ENCODE measurements at places on chromosomes 5 and 9.

GRCh38 chr5:55411876-55412275 is 104.1 kb downstream of the MTREX start:
- DNase-seq: no peak

DNA sequence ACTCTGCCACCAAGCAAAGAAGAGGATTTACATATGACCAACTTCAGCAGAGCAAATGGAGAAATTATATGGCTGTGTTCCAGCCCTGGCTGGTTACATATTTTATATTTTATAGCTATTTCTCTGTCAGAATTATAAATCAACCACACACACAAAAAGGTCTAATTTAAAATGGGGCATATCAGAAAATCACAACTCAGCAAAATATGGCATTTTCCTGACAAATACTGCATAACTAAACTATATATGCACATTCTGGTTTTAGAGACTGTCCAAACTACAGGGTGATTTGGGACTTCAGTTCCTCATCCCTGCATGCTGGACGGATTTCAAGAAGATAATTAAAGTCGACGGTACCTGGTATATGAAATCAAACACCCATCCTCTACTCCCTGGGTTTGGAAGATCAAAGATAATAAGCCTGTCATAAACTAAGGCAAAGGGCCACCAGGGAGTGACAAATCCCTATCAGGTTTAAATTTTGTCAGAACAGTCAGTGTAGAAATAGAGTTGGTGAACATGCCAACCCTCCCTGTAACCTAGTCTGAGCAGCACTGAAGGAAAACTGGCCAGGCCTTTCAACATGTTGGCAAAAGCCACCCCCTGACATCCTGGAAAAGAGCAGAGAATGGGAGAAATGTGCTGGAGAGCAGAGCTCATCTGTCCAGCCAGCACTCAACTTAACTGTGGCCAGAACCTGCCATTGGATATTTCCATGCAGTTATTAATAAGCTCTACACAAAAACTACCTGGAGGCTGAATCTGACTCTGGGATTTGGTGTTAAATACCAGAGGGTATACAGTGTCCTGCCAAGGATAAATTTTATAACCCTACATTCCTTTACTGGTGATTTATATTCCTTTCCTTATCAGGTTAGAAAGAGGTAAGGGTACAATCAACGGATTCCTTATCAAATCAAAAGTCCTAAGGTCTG is 235.7 kb downstream of the ENC1 start:
- DNase-seq: no peak

- DNase-seq: no peak
Observed at GRCh38 chr5:14744296-14745187, 80.0 kb downstream of the OTULIN start.

GRCh38 chr9:8764051-8764450 is 964.5 kb upstream of the DMAC1 start:
- DNase-seq: no peak

GRCh38 chr5:1165864-1166263 is 35.5 kb upstream of the SLC6A19 start:
- no peak for DNase-seq

DNA sequence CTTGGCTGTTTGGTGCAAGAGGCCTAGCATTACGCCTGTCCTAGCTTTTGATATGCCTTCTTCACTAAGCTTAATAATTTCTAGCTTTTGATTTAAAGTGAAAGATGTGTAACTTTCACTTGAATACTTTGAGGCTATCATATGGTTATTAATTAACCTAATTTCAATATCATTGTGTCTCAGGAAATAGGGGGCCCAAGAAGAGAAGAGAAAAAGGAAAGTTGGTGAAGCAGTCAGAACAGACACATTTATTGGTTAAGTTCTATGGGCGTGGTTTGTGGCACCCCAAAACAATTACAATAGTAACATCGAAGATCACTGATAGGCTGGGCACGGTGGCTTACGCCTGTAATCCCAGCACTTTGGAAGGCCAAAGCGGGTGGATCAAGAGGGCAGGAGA is 40.9 kb upstream of the F2RL2 start:
- DNase-seq: no peak

DNA sequence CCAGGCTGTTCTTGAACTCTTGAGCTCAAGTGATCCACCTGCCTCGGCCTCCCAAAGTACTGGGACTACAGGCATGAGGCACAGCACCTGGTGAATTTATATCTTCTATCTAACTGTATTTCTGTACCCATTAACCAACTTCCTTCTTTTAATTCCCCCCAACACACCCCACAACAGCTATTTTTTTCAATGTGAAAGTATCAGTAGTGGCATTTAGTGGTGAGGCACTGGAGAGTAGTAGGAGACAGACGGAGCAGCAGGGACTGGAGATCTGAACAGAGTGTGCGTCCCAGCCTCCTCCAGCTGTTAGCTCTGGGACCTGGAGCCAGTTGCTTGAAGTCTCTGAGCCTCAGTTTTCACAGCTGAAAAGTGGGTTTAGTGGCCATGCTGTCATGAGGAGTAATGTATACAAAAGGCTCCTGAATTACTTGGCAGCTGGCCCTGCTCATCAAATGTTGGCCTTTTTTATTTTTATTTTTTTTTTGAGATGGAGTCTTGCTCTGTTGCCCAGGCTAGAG is 11.0 kb upstream of the EEIG1 start:
- DNase-seq: no peak

- DNase-seq: no peak
Observed at GRCh38 chr5:168693883-168694282, 114.7 kb upstream of the PANK3 start.

DNA sequence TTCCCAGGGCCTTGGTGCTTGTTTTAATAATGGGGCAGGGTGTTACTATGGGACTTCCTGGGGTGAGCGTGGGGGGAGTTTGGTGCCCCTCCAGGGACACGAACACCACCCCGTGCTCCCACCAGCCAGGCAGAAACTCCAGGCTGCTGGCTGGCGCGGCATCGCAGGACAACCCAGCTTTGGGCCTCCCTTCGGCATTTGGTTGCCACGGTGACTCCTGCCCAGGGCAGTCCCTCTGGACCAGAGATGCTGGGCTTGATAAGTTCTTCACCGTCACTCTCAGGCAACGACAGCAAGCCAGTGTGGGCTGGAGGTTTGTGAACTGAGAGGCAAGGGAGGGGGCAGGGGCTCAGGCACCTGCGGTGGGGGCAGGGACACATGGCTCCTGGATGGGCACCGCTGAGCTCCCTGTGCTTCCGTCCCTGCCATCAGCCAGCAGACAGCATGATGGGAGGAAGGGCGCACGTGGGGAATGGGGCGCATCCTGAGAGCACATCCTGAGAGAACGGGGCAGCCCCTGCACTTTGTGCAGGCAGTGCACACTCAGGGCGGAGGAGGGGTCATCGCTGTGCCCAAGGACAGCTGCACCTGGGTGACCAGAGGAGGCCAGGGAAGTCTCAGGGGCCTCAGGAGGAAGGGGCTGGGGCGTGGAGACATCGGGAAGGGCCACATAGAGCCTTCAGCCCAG is 116.4 kb downstream of the RXRA start:
- DNase-seq: no peak

GRCh38 chr5:38347040-38347763 is 88.8 kb downstream of the EGFLAM start:
- DNase-seq: no peak

DNA sequence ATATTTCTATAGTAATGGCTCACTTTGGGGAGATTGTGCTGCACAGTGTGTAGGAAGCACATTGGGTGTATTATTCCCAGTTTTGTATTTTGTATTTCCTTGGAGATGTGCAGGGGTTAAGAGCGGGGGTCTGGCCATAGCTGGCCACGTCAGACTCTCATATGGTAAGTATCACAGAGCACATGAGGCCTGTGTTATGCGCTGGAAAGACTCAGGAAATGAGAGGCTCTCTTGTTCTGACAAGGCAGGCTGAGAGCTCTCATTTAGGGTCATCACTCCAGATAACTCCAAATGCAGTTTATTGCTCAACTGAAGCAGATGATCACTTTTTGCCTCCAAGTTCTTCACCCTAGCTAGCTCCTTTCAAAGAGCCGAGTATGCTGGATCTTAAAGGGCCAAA is 205.7 kb downstream of the NTRK2 start:
- no peak for DNase-seq

GRCh38 chr5:151083081-151083676 is 2.3 kb upstream of the TNIP1 start:
- DNase-seq: peak; percentile 35

GRCh38 chr5:57955511-57955910 is 472.9 kb upstream of the ACTBL2 start:
- no peak for DNase-seq

GRCh38 chr9:128600099-128600498 is 47.7 kb downstream of the SPTAN1 start:
- DNase-seq: no peak

DNA sequence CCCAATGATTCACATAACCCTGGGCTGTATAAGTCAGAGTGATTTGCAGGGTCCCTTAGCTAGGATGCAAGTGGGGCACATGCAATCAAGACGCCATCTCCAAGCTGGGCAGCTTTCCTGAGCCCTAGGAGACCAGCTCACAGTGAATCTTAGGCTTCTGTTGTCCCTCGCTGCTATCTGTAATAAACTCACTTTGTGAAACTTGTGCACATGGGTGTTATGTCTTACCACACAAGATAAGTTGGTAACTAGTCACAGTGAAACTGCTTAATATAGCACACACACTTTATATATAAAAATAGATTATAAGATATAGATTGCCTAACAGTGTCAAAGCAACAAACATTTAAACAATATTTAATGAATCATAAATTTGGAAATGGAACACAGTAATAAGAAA is 658.5 kb downstream of the SLCO4C1 start:
- DNase-seq: no peak

GRCh38 chr9:899440-900184 is 58.1 kb downstream of the DMRT1 start:
- no peak for DNase-seq

- DNase-seq: no peak
Observed at GRCh38 chr9:133301253-133302230, 26.5 kb upstream of the ABO start.

- DNase-seq: no peak
Observed at GRCh38 chr9:113772121-113772810, 103.8 kb upstream of the ZNF618 start.

GRCh38 chr9:89848060-89849040 is 243.5 kb downstream of the GADD45G start:
- no peak for DNase-seq

- DNase-seq: no peak
Observed at GRCh38 chr5:42321785-42322184, 101.5 kb upstream of the GHR start.

GRCh38 chr9:101372327-101373118 is 12.3 kb downstream of the BAAT start:
- no peak for DNase-seq

DNA sequence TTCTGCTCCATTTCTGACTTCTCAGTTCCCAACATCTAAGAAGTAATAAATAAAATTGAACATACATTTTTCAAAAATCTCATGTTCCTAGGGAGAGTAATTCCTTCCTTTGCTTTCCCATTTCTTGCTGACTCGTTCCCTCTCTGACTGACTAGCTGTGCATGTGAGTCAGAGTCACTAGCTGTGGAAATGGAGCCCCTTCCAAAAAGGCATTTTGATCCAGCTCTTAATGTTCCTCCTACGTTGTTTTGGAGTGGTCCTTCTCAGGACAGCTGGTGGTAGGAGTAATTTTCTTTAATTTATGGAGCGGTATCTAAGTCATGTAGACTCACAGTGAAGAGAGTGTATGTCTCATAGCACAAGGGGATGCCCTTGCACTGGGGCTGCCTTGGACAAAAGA is 460.2 kb downstream of the GADD45G start:
- DNase-seq: no peak

- DNase-seq: no peak
Observed at GRCh38 chr9:117697046-117697445, 7.2 kb upstream of the TLR4 start.

DNA sequence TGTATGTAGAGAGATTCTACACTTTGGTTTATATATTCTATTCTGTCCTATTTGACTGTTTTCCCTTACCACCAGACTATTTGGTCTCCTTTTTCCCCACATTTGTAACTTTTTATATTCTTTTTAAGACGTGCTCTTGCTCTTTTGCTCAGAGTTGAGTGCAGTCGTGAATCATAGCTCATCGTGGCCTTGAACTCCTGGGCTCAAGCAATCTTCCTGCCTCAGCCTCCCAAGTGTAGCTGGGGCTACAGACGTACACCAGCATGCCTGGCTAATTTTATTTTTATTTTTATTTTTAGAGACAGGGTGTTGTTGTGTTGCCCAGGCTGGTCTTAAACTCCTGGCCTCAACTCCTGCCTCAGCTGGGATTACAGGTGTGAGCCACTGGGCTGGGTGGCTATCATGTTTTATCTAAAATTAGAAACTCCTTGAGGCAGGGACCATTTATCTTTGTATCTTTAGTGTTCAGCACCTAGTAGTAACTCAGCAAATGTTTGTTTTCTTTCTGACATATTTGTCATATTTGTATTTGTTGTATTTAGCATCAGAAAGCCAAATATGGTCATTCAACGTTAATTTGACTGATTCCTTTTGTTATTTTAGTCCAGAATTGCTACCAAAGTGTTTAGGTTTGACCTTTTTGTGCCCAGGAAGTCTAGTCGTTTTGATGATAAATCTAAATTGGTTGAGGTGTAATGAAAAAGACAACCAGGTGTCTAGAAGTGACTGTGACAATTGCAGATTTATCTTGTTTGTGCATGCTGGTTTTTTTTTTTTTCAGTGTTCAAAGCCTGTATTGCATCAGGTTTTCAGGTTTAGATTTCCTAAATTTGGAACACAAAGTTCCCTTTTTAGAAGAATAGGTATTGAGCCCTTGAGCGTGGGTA is 44.3 kb downstream of the ERBIN start:
- DNase-seq: no peak

- peak; percentile 64 for DNase-seq
Observed at GRCh38 chr9:20623021-20623747, 885 bp upstream of the MLLT3 start.

All from central memory CD8-positive, alpha-beta T cell (primary cell).